T-helper 2 cell (primary cell): ENCODE measurements at places on chromosomes 4 and X.

GRCh38 chr4:31052519-31052918, 332.4 kb downstream of the PCDH7 start:
- no peak for DNase-seq

- no peak for DNase-seq
Measured at GRCh38 chrX:41711021-41711667, 12.8 kb upstream of the GPR82 start.

DNA sequence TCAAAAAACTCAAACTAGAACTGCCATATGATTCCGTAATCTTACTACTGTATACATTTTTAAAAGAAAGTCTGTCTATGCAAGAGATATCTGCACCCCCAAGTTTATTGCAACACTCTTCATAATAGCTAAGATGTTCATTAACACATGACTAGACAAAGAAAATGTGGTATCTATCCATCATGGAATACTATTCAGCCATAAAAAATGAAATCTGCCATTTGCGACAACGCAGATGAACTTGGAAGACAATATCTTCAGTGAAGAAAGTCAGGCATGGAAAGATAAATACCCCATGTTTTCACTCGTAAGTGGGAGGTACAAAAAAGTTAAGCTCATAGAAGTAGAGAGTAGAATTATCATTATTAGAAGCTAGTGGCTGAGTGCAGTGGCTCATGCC, 87.3 kb upstream of the DHRSX start:
- DNase-seq = no peak

DNA sequence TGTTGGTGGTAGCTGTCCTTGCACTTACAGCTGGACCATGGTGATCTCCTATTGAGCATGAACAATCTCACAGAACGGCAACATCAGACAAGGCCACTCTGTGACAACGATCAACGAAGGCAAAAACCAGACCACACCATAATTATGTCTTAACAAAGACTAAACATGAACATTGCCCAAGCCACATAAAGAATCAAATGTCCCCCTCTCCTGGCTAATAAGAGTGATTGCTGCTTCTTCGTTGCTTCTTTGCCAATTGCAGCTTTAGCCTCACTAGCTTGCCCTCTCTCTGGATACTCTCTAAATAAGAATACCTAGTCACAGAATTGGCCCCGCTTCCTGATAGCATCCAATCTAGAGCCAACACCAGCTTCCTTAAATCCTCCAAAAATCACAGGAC, 41.5 kb upstream of the PGRMC1 start:
- no peak for DNase-seq

GRCh38 chr4:52874948-52875347, 12.8 kb downstream of the RASL11B start:
- DNase-seq = no peak

DNA sequence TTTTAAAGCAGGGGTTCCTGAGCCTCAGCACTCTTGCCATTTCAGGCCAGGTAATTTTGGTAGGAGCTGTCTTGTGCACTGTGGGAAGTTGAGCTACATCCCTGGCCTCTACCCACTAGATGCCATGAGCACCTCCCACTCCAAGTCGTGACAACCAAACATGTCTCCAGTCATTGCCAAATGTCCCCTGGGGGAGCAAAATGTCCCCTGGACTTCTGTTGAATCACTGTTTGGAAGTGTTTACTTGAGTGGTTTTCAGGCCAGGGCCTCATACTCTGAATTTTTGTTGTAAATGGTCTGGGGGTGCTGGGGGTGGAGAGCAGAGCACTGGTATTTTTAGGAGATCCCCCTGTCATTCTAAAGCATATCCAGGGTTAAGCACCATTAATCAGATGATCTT, 3.2 kb downstream of the PDK3 start:
- DNase-seq = no peak

DNA sequence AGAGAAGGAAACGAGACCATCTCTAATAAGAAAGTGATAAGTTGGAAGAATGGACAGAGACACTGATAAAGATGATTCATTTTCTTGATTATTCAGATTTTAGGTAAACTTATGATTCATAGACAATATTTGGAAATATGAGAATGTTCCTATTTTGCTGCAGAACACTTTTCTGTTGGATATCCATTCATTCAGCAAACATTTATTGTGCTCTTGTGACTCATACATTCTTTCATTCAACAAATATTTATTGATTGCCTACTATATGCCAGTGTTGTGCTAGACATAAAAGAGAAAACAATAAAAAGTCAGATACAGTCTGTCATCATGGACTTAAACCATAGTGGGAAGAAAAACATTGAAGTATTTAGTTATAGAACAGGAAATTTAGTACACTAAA, 1232.0 kb downstream of the STIM2 start:
- DNase-seq = no peak
